ENCODE measurements at places on chromosomes 5 and 9.

DNA sequence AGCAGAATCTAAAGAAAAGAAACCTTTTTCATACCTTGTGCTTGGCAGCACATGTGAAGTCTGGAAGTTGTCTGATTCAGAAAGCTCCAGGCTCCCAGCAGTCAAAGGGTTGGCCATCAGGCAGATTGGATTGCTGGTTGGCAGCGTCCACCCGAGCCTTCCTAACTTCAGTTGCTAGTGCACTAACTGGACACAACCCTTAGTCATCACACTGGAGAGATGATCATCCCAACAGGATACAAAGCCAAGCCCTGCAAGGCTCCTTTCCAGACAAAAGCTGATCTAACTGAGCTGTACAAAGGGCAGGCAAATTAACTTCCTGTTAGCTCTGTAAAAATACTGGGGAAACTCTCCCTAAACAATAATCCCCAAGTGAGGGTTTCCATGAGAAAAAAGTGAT is 185.6 kb downstream of the SNX18 start:
- no peak for DNase-seq

DNA sequence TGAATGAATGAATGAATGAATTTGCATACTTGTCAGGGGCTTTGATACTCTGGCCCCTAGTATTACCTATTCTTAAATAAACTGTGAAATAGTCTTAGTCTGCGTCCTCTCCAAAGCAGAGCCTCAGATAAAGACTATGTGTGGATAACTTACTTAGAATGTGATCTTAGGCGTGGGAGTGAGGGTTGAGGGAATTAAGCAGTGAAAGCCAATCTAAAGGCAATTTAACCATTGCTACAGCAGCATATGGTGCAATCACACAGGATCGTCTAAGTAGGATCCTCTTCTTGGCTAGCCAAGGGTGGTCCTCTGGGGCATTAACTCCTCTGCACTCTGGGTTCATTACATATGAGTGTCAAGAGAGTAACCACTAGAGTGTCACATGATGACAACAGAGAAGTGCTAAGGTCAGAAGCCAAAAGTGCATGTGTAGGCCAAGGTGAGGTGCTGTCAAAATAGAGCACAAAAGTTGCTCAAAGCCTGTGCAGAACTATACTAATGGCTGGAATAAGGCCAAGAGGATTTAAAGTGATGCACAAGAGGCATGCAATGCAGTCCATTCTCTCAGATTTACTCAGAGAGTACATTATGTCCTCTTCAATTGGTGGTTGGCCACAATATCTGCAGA is 274.4 kb upstream of the SEMA6A start:
- DNase-seq: no peak

- DNase-seq: no peak
Observed at GRCh38 chr9:120323125-120323524, 256.8 kb downstream of the CDK5RAP2 start.

- DNase-seq: no peak
Observed at GRCh38 chr9:128735373-128735772, 11.4 kb upstream of the ZDHHC12 start.

GRCh38 chr9:91857291-91858212 is 92.5 kb downstream of the ROR2 start:
- no peak for DNase-seq

Measured in T-helper 1 cell (primary cell).